ENCODE measurements at places on chromosomes 11 and 22.
A peak's percentile ranks its signal among the peaks of the same experiment; 100 is the strongest.

- no peak for DNase-seq
Measured at GRCh38 chr11:108019870-108020540, 11.3 kb downstream of the CUL5 start.

- no peak for DNase-seq
Measured at GRCh38 chr11:69496631-69497220, 15.3 kb downstream of the LINC01488 start.

GRCh38 chr11:17581732-17582053, 34.6 kb downstream of the OTOG start:
- DNase-seq, result peak; percentile 21

DNA sequence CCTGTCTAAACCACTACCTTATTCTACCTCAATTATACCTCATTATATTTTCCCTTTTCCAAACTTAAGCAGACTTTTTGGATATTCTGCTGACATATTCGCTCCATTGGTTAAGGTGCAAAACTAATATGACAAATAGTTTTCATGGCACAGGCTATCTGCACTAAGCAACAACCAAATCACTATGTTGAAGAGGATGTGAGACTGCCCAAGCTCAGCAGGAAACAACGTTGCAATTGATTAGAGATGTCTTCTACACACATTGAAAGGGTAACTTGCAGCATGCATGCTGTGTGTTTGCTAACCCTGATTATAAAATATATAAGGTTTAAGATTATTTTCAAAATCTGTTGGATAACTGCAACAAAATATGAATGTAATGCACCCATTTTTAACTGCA, 61.6 kb downstream of the STK33 start:
- no peak for DNase-seq
